ENCODE measurements at places on chromosomes 16 and 17.

DNA sequence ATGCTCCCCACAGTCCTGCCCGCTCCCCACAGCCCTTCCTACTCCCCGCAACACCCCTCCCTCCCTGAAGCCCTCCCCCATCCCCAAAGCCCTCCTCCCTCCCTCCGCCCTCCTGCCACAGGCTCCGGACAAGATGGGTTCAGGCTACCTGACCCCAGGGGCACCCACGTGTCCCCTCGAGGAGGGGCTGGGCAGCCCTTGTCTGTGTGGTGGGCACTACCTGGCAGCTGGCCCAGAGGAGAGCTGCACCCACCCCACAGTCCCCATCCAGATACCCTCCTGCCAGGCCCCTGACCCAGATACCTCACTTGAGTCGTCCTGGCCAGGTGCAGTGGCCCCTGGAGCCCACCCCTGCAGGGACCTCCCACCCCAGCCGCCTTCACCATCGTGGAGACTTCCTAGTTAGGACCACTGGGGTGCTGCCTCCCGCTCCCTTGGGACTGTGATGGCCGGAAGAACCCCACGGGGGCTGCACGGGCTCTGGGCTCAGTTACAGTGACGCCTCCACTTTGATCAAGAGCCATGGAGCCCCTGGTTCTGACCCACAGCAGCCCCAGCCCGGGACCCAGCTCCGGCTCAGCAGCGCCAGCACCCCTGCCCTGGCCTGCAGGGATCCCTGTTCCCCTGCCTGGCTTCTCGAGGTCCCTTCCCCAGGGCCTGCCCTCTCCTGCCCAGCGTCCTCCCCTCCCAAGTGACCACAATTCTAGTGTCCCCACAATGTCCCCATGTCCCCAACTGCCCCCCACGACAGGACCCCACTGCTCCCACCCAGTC lies 806 bp downstream of the PERCC1 start:
- no peak overlapping the region for H3K27ac ChIP-seq
- H3K4me1 ChIP-seq = no peaks in the 10 kb centered on the region
- no peak overlapping the region for H3K4me3 ChIP-seq
- DNase-seq = no peak

- no peaks in the 10 kb centered on the region for H3K36me3 ChIP-seq
- H3K4me1 ChIP-seq = no peaks in the 10 kb centered on the region
- no peak overlapping the region for H3K4me3 ChIP-seq
- H3K27ac ChIP-seq = no peak overlapping the region
Observed at GRCh38 chr17:29115961-29116803, 64.0 kb downstream of the MYO18A start.

- peak within 1 kb of the TSS; percentile 77 for H3K4me3 ChIP-seq
- no peaks in the 10 kb centered on the region for H3K27me3 ChIP-seq
- peak; percentile 95 for DNase-seq
- H3K4me1 ChIP-seq = peaks cover 7% of the 10 kb centered on the region
- 0 out of 2 replicates have a peak, but pooled peaks cover 10% of the 10 kb centered on the region for H3K36me3 ChIP-seq
Observed at GRCh38 chr17:81911277-81911961, at the start of gene PCYT2. Gene PCYT2, minus strand, starts transcription at chr17:81911399. Its CDS starts 44 bp downstream, at chr17:81911355.

DNA sequence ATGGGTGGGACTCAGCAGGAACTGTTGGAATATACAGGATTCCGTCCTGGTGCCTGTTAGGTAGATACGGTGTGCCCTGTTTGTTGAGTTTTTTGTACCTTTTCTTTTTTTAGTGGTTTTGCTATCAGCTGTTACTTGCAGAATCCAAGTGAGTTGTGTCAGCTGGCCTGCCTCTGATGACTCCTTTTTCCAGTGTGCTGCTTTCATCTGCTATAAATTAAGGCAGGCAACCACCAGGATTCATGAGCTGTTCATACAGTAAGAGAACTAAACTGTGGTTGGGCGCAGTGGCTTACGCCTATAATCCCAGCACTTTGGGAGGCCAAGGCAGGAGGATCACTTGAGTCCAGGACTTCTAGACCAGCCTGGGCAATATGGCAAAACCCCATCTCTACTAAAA lies 79.9 kb downstream of the WNT3 start:
- no peaks in the 10 kb centered on the region for H3K27me3 ChIP-seq
- DNase-seq = peak; percentile 45
- H3K36me3 ChIP-seq = no peaks in the 10 kb centered on the region
- no peak overlapping the region for H3K4me3 ChIP-seq

DNA sequence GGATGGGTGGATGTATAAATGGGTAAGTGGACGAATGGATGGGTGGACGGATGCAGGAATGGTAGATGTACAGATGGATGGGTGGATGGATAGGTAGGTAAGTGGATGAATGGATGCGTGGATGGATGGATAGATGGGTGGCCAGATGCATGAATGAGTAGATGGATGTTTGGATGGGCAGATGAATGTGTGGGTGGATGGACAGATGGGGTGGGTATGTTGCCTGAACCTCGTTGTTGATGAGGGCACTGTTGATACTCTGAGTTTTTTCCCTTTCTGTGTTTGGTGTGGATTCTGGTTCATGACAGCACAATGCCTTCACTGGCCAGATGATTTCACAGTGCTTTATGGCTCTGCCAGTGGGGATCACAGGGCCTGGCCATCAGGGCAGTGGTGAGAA lies 208.3 kb downstream of the NPIPB11 start:
- no peak overlapping the region for H3K4me3 ChIP-seq
- DNase-seq = no peak
- no peaks in the 10 kb centered on the region for H3K27me3 ChIP-seq
- peaks cover 51% of the 10 kb centered on the region for H3K4me1 ChIP-seq
- no peaks in the 10 kb centered on the region for H3K36me3 ChIP-seq

DNA sequence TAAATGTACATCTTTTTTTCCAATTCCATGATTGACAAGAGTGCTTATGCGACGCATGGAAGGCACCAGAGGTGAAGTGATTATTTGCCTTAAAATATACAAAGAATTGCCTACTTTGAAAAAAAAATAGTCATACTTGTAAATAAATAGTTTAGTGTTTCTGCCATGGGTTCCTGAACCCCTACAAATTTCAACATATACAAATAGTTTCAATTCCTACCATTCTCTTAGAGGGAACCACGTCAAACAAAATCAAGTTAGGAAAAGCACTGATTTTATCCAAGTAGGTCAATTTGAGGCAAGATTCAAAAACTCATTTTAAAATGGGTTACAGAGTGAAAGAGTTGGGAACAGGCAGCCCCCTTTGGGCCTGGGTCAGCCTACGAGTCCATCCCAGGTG lies 11.7 kb downstream of the CMTM3 start:
- no peaks in the 10 kb centered on the region for H3K36me3 ChIP-seq
- peaks cover 51% of the 10 kb centered on the region for H3K4me1 ChIP-seq
- no peak for DNase-seq
- H3K27me3 ChIP-seq = no peaks in the 10 kb centered on the region

- H3K4me3 ChIP-seq = no peak overlapping the region
- H3K36me3 ChIP-seq = no peaks in the 10 kb centered on the region
- H3K27me3 ChIP-seq = no peaks in the 10 kb centered on the region
- DNase-seq = no peak
- peaks cover 24% of the 10 kb centered on the region for H3K4me1 ChIP-seq
- no peak overlapping the region for H3K27ac ChIP-seq
Observed at GRCh38 chr16:48611329-48612137, 1.6 kb upstream of the N4BP1 start.

DNA sequence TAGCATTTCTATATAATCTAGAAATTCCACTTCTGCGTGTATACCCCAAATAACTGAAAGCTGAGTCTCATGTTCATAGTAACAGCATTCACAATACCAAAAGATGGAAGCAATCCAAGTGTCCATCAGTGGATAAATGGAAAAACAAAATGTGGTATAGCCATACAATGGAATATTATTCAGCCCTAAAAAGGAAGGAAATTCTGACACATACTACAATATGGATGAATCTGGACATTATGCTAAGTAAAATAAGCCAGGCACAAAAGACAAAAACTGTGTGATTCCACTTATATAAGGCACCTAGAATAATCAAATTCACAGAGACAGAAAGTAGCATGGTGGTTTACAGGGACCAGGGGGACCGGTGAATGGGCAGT lies 20.4 kb downstream of the HOXB1 start:
- peaks cover 24% of the 10 kb centered on the region for H3K4me1 ChIP-seq
- H3K27ac ChIP-seq = peak overlapping the region; percentile 30
- H3K4me3 ChIP-seq = no peak overlapping the region

GRCh38 chr16:52932321-52932720 lies 120.4 kb downstream of the CHD9NB start:
- H3K4me3 ChIP-seq = no peak overlapping the region
- no peaks in the 10 kb centered on the region for H3K27me3 ChIP-seq
- no peaks in the 10 kb centered on the region for H3K36me3 ChIP-seq

- H3K4me3 ChIP-seq = no peak overlapping the region
- DNase-seq = no peak
- H3K4me1 ChIP-seq = no peaks in the 10 kb centered on the region
- no peaks in the 10 kb centered on the region for H3K36me3 ChIP-seq
Observed at GRCh38 chr16:19031738-19032137, 35.7 kb upstream of the COQ7 start.

GRCh38 chr17:55420067-55420775 lies 1.4 kb downstream of the MMD start:
- no peaks in the 10 kb centered on the region for H3K27me3 ChIP-seq
- no peak for DNase-seq
- no peaks in the 10 kb centered on the region for H3K36me3 ChIP-seq
- H3K4me3 ChIP-seq = peak overlapping the region; percentile 77

DNA sequence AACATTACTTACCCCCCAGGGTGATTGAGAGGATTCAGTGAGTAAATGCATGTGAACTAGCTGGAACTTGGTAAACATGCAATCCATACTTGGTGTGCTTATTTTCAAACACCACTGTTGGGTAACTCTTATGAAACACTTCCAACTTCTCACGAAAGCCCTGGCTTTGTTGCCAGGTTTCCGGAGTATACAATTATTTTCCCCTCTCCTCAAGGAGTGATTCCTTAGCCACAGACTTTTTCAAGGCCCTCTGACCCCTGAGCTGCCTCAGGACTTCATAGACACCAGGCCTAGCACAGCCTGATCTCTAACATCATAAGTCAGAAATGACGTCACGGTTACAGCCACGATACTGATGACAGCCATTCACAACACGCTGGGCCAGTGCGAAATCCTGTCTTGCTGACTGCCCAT lies 27.6 kb downstream of the HSD17B2 start:
- DNase-seq = peak; percentile 80
- peaks cover 15% of the 10 kb centered on the region for H3K4me1 ChIP-seq
- no peaks in the 10 kb centered on the region for H3K36me3 ChIP-seq
- H3K27ac ChIP-seq = peak overlapping the region; percentile 69

DNA sequence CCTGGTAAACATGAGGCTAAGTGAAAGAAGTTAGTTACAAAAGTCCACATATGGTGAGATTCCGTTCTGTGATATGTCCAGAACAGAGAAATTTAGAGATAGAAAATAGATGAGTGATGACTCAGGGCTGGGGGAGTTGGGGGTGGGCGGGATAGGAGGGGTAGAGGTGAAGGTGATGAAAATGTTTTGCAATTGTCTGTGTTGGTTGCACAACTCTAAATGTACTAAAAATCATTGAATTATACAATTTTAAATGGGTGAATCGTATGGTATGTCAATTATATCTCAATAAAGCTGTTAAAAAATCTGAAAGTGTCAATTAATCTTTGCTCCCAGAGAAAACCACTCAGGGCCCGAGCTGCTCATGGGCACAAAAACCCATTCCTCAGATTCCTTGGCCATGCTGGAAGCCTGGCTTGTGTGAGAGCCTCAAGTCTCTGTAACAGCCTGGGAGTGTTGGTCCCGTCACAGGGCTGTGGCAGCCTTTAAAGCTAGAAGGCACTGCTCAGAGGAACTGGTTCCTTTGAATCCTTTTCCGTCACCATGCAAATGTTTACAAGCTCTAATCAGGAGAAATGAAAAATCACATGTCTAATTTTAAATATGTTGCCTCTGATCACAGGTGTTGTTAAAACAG lies 225.3 kb downstream of the WWOX start:
- no peaks in the 10 kb centered on the region for H3K27me3 ChIP-seq
- no peaks in the 10 kb centered on the region for H3K36me3 ChIP-seq
- no peak overlapping the region for H3K27ac ChIP-seq

- H3K36me3 ChIP-seq = no peaks in the 10 kb centered on the region
- peak; percentile 70 for DNase-seq
- H3K27ac ChIP-seq = peak overlapping the region; percentile 57
Observed at GRCh38 chr16:69613378-69614154, 47.8 kb downstream of the NFAT5 start.

DNA sequence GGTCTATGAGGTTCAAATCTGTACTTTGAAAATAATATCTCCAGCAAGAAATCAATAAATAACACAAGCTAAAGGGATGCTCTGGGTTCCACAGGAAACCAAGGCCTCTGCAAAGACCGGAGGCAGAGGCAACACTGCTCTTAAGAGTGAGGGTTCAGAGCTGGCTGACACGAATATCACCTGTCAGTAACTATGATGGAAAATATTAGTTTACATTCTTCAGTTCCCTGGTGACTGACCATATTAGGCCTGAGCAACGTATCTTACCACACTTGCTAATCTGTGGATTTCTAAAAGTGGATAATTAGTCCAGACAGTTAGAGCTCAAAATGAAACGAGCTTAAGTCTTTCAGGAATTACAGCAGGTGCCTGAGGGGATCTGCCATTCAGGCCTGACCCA lies 459.3 kb downstream of the HS3ST3B1 start:
- H3K4me1 ChIP-seq = no peaks in the 10 kb centered on the region
- no peak for DNase-seq
- no peaks in the 10 kb centered on the region for H3K27me3 ChIP-seq
- no peaks in the 10 kb centered on the region for H3K36me3 ChIP-seq
- no peak overlapping the region for H3K4me3 ChIP-seq

GRCh38 chr16:65843941-65844340 lies 522.5 kb upstream of the CDH5 start:
- DNase-seq = no peak
- no peak overlapping the region for H3K4me3 ChIP-seq
- H3K27ac ChIP-seq = no peak overlapping the region
- H3K27me3 ChIP-seq = no peaks in the 10 kb centered on the region
- H3K4me1 ChIP-seq = peaks cover 16% of the 10 kb centered on the region
- H3K36me3 ChIP-seq = no peaks in the 10 kb centered on the region

DNA sequence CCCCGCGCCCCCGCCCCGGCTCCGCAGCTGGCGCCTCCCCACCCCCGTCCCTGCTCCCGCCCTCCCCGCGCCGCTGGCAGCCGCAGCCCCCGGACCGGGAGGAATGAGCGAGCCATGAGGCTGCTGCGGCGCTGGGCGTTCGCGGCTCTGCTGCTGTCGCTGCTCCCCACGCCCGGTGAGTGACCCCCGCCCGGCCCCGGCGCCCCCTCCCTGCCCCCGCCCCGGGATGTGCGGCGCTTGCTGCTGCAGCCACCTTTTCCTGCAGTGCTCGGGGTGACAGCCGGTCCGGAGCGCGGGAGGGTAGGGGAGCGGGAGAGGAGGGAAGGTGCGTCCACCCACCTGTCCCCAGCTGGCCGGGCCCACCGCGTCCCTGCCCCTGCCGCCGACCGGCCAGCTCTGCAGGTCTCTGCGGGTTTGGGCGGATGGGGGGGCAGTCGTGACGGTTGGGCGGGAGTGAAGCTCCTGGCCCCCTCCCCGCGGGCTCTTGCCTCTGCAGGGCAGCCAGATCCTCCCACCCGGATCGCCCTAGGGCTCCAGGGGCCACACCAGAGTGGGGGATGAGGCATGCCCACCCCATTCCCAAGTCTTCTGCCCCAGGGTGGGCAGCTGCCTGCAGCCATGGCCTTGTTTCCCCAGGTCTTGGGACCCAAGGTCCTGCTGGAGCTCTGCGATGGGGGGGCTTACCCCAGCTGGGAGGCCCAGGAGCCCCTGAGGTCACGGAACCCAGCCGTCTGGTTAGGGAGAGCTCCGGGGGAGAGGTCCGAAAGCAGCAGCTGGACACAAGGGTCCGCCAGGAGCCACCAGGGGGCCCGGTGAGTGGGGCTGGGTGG lies 513 bp downstream of the ADAM11 start:
- peak; percentile 46 for DNase-seq
- H3K4me1 ChIP-seq = no peaks in the 10 kb centered on the region
- H3K36me3 ChIP-seq = no peaks in the 10 kb centered on the region
- H3K27me3 ChIP-seq = peaks cover 5% of the 10 kb centered on the region
